Muscle of back (tissue), 13 donors: ENCODE measurements at places on chromosomes 3 and 15.

GRCh38 chr15:43187544-43188155, 2.4 kb downstream of the CCNDBP1 start:
- peak; percentile 50 for DNase-seq

- DNase-seq: no peak
Measured at GRCh38 chr3:39112113-39112512, 4.6 kb downstream of the TTC21A start.

DNA sequence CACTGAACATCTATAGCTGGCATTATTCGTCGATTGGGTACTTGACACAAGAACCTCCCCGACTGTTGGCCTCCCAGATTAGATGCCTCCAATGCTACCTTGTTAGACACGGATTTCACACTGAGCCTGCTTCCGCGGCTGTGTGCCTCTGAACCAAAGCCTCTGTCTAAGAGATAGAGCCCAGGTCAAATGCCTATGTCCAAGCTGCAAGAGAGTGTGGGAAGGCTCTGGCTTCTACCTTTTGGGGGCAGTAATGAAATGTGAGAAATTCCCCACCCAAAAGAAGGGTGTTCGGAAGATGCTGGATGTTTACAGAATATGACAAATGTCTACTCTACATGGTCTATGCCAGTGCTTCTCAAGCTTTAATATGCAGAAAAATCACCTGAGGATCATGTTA, 2.0 kb upstream of the RPUSD2 start:
- DNase-seq: no peak

DNA sequence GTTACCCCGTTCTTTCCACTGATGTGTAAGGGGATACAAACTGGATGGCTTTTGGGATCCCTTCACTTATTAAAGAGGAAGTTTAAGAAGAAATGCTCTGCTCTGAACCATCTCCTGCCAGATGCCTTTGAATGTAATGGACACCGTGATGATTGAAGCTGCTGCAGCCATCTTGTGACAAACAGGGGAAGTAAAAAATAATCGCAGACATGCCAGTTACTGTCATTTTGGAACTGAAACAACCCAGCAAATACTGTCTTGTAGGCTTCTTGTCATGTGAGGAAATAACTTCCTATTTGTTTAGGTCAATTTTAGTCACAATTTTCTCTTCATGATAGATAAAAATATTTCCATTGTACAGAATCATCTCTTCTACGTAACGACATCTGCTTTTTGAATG, 224.0 kb downstream of the CHL1 start:
- DNase-seq: no peak

DNA sequence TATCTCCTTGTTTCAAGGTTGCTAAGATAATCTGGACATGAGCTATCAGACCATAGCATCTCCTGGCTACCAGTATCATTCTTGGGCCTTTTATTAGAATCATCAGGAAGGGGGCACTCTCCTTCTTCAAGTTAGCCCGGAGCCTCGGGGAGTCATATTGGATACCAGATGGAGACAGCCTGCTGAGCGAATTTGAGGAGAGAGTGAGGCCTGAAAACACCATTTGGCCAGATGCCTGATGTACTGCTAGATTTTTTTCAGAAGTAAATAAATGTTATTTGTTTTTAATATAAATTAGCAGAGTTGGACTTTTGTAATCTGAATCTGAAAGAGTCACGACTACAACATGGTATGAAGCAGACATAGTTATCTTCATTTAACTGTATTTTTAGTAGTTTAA, 848.6 kb downstream of the IGSF11 start:
- no peak for DNase-seq

DNA sequence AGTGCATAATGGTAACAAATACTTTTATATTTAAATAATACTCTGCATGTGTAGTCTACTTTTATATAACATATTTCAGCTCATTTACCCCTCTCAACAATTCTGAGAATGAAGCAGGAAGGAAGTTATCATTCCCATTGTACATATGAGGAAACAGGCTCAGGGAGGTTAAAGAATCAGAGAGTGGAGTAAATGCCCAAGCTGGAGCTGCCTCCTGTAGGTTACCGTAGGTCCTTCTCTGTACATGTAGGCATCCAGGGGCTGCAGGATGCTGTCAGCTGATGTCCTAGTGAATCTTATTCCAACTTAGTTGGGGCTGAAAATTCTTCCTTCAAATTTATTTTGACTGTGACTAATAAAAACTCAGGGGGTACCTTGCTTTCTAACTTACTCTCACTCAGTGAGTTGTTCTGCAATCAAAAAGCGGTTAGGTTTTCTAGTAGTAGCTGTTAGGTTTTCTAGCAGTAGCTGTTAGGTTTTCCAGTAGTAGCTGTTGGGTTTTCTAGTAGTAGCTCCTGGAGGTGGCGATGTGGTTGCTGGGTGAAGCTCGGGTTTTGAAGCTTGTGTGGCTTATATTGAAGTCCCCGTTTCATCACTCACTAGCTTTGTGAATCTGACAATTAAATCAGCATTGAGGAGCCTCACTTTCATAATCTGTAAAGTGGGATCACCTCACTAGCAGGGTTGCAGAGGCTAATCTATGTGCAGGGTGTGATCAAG, 357.0 kb downstream of the NR2F2 start:
- DNase-seq: no peak

DNA sequence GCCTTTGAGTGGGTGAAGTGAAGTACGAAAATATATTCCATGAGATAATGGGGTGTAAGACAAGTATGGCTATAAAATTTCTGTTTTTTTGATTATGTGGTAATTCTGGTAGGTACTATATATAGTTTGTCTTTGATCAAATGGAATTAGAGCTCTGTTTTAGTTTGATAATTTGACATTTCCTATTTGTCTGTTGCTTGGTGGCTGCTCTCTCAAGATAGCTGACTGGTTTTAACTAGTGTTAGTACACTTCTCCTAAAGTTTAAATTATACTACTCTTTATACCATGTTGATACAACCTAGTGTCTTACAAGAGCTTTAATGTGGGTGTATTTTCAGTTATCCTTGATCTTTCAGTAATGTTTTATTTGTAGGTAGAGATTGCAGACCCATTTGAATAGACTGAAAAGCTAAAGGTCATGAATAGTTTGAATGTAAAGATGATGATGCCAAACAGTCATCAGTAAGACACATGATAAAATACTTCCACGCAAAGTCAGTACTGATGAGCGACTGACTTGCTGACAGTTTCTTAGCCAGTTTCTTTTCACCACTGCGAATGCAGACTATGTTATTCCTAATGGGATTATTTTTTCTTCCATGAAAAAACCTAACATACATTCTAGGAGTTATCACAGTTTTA, 15.2 kb downstream of the SACM1L start:
- no peak for DNase-seq

DNA sequence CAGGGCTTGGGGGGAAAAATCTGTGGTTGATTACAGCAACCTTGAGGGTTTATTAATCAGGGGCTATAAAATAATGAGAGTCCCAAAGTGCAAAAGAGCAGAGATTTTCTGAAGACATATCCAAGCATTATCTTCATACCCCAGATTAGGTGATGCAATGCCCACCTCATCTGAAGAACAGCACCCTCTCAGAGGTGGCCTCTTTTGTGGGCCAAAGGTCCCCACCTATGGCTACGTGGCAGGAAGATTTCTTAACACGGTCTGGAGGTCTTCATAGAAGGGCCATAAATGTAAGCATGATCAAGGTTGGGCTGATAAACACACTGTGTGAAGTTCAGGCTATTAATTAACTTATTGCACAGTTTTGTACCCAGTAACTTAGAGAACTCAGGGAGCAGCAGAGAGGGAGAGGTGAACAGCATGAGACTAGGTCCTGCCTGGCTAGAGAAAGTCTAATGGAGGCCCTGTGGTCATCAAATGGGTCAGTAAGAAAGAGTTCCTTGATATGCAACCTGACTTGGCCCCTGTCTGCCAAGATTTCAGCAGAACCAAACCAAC, 29.6 kb upstream of the RBP2 start:
- no peak for DNase-seq

GRCh38 chr15:44646460-44646859, 17.0 kb downstream of the SPG11 start:
- DNase-seq: no peak

GRCh38 chr3:10927551-10927950, 65.0 kb upstream of the SLC6A1 start:
- no peak for DNase-seq

DNA sequence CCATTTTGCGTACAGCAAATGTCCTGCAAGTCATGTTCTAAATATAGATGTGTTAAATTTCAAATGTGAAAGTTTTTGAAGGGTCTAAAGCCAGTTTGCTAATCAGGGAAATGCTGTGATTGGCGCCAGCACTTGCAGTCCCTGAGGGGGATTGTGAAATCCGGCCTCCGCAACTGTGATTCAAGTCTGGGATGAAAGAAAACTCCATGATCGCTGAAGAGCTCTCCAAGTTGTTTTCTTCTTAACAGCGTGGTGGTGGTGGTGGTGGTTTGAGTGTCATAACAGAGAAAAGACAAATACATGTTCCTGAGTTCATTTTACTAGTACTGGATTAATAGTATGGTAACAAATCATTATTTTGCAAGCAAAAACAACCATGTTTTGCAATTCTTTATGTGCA, 51.8 kb downstream of the MITF start:
- DNase-seq: peak; percentile 53

GRCh38 chr3:101195951-101196713, 124.2 kb downstream of the IMPG2 start:
- peak; percentile 72 for DNase-seq
